ENCODE measurements at places on chromosomes 13 and 19. TPM values are rescaled to one million over a fixed set of nuclear protein-coding genes. Genes with fewer than 3 reads are reported as not detected.

GRCh38 chr19:55594996-55595545 lies 4.2 kb downstream of the FIZ1 start:
- no peak for DNase-seq

DNA sequence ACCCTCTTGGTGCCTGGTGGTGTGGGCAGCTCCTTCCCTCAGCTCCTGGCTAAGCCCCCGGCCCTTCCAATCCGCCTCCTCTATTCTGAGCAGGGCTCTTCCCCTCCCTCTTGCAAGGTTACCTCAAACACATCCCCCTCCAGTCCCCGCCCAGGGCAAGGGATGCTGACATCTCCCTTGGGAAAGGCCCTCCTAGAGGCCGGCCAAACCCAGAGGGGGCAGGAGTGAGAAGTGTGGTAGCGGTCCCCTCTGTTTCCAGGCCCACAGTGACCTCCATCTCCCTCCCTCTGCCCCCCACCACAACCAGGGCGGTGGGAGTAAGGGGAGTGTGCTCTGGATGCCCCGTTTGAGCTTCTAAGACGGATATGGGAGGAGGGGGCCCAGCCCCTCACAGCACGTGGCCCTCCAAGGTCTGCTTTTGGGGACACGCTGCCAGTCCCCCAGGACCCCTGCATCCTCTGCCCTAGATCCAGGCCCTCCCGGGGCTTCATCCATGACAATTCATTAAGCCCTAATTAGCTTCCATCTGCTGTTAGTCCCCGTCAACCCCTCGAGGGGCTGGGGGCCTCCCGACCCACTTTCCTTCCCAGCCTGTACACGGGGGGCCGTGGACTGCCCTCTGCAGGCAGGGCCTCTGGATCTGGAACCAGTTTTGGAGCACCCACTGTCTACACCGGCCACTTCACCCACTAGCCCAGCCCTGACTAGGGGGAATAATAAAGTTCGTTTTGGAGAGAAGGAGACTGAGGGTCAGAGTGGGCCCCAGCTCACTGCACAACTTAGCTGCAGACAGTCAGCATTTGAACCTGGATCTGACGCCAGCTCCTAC lies 2.3 kb downstream of the LINGO3 start:
- no peak for DNase-seq

The SLC7A1 gene
- 20.8 TPM for total RNA-seq

DNA sequence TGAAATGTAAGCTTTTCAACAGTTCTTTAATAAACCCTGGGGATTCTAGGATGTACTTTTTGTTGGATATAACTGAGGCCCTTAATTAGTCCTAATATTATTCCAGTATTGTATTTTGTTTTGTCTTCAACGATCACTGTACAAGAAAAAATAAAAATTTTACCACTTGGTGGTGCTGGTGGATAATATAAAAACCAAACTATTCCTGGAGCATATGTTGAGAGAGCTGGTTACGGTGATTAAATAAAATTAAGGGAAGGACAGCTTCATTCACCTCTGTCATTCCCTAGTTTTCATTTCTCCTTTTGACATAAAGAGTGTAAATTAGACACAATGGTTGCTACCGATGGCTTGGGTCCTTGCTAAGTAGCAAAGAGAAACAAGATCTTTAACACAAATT lies 598.6 kb upstream of the PCDH20 start:
- DNase-seq: peak; percentile 8

DNA sequence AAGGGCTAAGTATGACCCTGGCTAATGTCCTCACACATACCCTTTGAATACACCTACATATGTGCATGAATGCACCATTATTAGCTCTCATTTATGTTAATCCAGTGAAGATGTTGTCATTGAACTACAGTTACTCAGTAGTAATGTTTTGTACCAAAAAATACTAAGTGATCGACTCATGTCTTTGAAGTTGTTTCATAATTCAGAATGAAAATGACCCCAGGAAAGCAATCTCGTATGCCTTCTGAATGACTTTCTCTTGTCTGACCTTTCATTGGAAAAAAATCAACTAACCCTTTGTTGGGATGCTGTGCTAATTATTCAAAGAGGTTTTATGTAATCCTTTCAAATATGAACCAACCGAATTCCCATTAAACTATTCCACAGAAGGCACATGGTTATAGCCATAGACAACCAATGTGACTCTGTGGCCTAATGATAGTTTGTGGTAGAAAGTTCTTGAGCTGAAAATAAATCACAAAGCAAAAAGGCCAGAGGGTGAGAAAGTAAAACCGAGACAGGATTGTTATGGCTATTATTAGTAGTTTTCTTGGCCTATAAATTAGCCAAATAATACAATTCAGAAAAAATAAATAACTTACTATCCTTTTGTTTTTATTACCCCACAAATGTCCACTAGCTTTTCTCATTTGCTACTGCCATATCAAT lies 86.8 kb upstream of the STARD13 start:
- DNase-seq: no peak

DNA sequence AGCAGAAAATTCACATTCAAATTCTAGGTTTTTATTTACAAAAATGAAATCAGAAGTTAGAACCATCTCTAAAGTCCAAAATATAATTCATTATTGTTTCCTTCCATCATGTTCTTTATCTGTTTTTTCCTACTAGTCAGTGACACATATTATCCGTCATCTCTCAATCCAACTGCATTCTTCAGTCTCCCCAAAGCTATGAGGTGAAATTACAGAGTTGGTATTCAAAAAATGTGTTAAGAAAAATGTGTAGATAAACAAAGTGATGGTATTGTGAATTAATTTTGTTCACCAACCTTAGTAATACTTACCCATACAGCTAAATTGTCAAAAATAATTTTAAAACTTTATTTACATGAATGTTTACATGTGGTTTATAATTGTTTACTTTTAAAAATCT lies 448.7 kb upstream of the MIR17HG start:
- DNase-seq: no peak

GRCh38 chr19:10686661-10687517 lies 14.3 kb upstream of the QTRT1 start:
- peak; percentile 74 for DNase-seq

The NLRP12 gene
- total RNA-seq: under 0.01 TPM

DNA sequence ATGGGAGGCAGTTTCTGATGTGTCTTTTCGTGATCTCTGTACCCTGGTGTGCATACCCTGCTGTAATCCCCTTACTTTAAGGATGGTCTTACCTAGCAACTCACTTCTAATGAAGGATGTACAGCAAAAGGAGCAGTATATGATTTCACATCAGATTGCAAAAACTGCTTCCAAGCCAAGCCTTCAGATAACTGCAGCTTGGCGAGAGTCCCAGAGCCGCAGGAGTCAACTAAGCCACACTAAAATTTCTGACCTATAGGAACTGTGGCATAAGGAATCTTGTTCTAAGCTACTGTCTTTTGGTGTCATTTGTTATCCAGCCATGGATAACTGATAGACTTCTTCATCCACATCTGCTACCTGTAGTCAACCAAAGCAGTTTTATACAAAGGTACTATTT lies 496.7 kb downstream of the GPC6 start:
- no peak for DNase-seq

DNA sequence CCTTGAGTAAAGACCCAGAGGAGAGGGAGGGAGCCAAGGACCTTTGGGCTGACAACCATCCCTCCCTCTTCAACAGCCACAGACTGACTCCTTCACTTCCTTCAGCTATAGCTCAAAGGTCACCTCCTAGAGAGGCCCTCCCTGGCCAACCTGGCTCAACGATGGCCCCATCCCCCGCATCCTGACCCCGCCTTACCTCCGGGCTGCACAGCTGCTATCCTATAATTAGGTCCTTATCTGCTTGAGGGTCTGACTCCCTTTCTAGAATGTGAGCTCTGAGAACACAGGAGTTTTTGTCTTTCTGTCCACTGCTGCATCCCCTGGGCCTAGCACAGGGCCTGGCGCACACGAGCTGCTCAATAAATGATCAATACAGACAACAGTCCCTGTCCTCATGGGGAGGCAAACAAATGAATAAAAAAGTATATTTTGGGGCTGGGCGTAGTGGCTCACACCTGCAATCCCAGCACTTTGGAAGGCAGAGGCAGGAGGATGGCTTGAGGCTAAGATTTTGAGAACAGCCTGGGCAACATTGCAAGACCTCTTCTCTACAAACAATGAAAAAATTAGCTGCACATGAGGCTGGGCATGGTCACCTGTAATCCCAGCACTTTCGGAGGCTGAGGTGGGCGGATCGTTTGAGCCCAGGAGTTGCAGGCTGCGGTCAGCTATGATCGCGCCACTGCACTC lies 6.6 kb upstream of the LGALS4 start:
- no peak for DNase-seq

DNA sequence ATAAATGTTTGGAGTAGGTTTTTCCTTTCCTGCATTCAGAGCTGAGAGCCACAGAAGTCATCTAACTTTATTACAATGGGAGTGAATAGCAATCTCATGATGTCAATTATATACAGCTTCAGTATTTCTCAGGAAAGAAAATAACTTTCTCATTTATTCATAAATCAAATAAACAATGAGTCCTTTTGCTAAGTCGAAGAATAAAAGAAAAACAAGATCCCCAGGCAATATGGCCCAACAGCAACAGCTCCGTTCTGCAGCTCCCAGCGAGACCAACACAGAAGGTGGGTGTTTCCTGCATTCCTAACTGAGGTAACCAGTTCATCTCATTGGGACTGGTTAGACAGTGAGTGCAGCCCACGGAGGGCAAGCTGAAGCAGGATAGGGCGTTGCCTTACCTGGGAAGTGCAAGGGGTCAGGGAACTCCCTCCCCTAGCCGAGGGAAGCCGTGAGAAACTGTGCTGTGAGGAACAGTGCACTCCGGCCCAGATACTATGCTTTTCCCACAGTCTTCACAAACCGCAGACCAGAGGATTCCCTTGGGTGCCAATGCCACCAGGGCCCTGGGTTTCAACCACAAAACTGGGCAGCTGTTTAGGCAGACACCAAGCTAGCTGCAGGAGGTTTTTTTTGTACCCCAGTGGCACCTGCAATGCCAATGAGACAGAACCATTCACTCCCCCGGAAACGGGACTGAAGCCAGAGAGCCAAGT lies 128.2 kb downstream of the SLITRK1 start:
- no peak for DNase-seq

DNA sequence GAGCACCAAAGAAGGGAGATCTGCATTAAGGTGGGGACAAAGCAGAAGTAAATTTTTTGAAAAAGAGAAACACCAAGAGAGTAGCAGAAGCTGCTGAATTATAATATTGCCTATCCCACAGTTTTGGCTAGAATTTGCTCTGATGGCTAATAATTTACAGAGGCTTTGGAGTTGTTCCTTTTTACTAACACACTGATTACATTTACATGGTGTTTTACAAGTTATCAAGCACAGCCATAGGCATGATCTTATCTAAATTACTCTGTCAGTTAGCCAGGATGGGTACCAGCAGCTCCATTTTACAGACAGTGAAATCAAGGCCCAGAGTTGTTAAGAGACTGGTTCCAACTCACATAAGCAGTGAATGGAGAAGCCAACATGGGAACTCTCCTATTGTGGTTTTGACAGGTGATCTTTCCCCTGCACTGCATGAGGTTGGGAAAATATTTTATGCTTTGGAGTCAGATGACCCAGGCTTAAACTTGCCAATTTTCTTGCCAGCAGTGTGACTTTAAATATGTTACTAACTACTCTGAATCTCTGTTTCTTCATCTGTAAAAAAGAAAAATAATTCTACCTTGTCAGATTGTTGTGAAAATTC lies 33.5 kb upstream of the ESD start:
- DNase-seq: no peak

The EPS8L1 gene
- total RNA-seq: 2.9 TPM

GRCh38 chr19:21496876-21497275 lies 8.5 kb upstream of the ZNF429 start:
- no peak for DNase-seq

DNA sequence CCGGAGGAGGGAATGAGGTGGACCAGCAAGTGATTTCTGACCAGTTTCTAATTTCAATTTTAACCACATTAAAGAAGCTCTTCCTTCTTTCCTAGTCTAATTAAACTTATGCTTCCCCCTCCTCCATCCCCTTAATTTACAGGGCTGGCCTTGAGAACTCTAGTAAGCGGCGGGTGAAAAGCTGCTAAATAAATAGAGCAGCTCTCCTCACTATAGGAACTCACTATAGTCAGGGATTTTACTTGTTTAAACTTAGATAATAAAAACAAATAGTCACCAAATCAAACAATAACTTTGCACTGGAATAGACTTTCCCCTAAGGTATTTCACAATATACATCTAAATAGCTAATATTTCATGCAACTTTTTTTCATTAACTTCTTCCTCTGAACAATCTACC lies 1838.2 kb upstream of the PRR20A start:
- no peak for DNase-seq

DNA sequence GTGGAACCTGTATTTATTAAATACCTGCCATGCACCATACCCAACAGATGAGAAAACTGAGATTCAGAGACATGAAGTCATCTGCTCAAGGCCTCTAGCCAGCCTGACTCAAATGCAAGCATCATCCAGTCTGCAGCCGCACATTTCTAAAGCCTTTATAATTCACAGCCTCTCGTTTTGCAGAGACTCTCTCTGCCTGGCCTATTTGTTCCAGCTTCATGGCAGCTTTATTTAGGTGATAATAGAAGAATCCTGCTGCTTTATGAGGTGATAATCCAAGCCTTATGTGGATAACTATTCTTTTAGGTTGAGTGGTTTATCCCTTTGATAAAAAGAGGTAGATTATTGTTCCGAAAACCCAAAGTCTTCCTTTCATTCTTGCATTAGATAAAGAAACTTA lies 58.4 kb downstream of the OXGR1 start:
- DNase-seq: no peak

- no peak for DNase-seq
These were observed 13.3 kb downstream of the IFT88 start for GRCh38 chr13:20580257-20580656.

DNA sequence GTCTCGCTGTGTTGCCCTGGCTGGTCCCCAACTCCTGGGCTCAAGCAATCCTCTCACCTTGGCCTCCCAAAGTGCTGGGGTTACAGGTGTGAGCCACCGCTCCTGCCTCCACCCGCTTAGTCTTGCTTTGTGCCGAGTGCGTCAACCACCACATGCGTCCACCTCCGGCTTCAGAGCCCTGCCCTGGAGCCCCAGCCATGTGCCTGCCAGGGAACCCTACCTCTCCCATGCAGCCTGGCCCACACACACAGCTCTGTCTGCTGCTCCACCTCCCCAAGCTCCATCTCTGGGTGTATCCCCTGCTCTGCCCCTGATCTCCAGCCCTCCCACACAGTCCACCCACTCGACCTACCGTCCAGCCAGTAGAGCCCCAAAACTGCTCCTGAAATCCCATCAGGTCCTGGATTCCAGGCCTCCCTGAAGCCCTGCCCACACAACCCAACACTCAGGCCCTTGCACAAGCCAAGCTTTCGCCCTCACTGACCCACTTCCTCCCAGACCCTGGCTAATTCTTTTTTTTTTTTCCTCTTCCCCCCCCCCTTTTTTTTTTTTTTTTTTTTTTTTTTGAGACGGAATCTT lies 9.6 kb downstream of the CYP2F1 start:
- DNase-seq: no peak

DNA sequence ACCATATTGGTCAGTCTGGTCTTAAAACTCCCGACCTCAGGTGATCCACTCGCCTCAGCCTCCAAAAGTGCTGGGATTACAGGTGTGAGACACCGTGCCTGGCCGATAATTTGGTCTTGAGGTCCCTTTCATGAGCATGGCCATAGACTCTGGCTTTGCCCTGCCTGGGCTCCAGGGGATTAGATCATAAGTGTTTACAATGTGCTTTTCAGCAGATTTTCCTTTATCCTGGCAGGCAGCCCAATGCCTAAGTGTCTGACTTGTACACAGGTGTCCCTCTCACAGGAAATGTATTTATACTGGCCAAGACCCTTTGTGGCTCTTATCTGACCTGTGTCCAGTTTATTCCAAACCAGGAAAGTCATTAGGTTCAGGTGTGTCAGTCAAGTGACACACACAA lies 15.9 kb downstream of the BCAM start:
- DNase-seq: no peak

GRCh38 chr13:44188257-44188656 lies 185.4 kb upstream of the SERP2 start:
- DNase-seq: no peak

All from frontal cortex (tissue), 4 donors.